ENCODE measurements at places on chromosomes 6 and 20.

DNA sequence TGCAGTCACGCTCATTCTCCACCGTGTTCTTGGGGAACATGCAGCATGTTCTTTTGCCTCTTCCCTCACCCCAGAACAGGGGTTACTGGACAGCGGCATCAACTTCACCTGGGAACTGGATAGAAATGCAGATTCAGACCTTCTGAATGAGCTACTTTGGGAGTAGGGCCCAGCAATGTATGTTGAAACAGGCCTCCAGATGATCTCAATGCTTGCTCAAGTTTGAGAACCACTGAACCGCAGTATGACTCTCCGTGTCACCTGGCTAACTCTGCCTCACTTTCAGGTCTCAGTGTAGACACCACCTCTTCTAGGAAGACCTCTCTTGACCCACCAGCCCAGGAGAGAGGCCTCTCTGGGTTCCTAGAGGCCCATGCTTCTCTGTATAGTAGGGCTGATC is 4.9 kb downstream of the TRIB3 start:
- DNase-seq = no peak

DNA sequence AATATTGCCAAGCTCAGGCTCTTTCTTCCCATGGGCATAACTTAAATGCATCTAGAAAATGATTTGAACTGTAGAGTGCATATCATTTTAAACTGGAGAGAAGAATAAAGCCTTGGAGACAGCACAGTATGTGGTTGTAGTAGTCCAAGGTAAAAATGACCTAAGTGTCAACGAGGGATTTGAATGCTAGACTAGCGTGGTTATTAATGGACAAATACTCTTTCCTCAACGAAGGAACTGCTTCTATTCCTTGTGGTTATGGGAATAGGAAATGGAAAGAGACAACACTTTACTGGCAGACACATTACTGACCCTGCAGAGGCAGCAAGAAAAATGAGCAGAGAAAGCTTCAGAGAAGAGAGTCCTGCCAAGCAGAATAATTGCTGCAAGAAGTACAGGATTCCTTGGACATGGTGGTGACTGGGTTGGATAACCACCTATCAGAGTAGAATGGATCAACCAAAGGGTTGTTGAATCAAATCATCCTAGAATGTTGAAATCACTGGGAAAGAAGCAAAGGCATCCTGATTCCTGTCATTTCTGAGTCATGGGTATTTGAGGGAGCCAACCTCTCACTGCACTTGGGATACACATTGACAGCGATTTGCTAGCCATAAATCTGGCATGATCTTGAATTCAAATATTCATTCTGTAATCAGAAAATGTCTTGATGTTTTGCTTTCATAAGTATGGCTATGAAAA is 258.1 kb upstream of the EPHA7 start:
- no peak for DNase-seq

DNA sequence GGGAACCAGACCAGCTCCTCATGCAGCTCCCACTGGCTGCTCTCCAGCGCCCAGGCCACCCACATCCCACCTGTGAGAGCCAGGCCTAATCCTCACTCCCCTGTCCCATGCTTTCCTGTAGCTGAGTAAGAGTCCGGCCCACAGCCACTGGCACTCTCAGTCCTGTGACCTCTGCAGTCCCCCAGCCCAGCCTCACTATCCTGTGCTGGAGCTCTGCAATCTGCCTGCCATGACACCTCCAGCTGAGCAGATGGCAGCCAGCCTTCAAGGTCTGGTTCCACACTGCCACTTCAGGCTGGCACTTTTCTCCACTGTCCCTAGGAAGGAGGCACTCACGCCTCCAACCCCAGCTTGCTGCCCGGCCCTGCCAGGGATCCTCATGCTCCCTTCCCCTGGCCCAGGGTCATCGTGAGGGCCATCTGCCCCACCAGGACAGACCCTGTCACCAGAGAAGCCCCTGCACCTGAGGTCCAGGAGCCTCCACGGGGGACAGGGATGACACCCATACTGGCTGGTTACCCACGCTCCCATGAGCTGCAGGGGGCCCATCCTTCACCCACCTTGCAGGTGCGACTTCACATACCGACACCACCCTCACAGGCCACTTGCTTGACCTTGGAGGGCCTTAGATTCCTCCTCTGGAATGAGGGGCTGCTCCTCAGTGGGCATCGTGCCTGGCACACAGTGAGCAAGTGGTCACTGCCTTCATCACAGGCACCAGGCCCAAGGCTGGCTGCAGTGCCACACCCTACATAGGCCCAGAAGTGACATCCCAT is 100.1 kb downstream of the ASXL1 start:
- DNase-seq = no peak

GRCh38 chr6:170182781-170183120 is 108.1 kb downstream of the DLL1 start:
- DNase-seq = no peak

DNA sequence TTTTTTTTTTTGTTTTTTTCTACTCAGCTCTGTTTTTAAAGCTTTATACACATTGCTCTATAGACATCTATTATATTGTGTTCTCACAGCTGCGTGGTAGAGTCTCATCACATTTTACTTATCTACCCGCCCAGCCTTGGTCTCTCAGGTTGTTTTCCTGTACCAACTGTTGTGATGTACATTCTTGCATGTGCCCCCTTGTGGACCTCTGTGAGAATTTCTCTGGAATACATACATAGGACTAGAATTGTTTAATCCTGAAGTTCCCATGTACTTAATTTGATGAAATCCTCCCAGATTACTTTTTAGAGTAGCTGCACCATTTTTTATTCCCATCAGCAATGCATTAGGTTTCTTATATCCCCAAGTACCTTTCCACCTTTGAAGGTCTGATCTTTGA is 40.4 kb upstream of the TINAG start:
- no peak for DNase-seq

All from Ammon's horn (tissue), 1 donor.